ENCODE measurements at places on chromosomes 1 and 21. TPM values are rescaled to one million over a fixed set of nuclear protein-coding genes. Genes with fewer than 3 reads are reported as not detected.

RBM11 gene
- 5.1 TPM for total RNA-seq

MAN1C1 gene
- 10.1 TPM for total RNA-seq

CYP4A22 gene
- not detected for total RNA-seq

LRRC53 gene
- not detected for total RNA-seq

FAM110D gene
- total RNA-seq = not detected

NTNG1 gene
- 0.28 TPM for total RNA-seq

LMOD1 gene
- total RNA-seq = not detected

F3 gene
- total RNA-seq = 0.07 TPM

HEYL gene
- 0.19 TPM for total RNA-seq

OXCT2 gene
- 0.49 TPM for total RNA-seq

HUNK gene
- 0.27 TPM for total RNA-seq

RIPK4 gene
- 0.64 TPM for total RNA-seq

CFAP141 gene
- not detected for total RNA-seq

NDUFS2 gene
- 92.0 TPM for total RNA-seq

AMY1C gene
- not detected for total RNA-seq

ASCL5 gene
- 0.09 TPM for total RNA-seq

KLHDC7A gene
- not detected for total RNA-seq

GSTM1 gene
- total RNA-seq = 94.0 TPM

NR1I3 gene
- total RNA-seq = not detected

S100A2 gene
- total RNA-seq = 7.0 TPM

KIF17 gene
- not detected for total RNA-seq

RPE65 gene
- total RNA-seq = not detected

FMOD gene
- 0.98 TPM for total RNA-seq

MEX3A gene
- total RNA-seq = 0.79 TPM

KCNK1 gene
- total RNA-seq = 0.91 TPM

LCE3D gene
- total RNA-seq = not detected

CSRP1 gene
- total RNA-seq = 50.7 TPM

CA14 gene
- not detected for total RNA-seq

FCRL2 gene
- total RNA-seq = not detected

DMRTA2 gene
- total RNA-seq = not detected

TTLL7 gene
- total RNA-seq = 2.6 TPM

FPGT gene
- 12.5 TPM for total RNA-seq

OPRD1 gene
- 0.02 TPM for total RNA-seq

RASAL2 gene
- total RNA-seq = not detected

SRSF4 gene
- 147 TPM for total RNA-seq

FCRL1 gene
- not detected for total RNA-seq

DENND2C gene
- 0.65 TPM for total RNA-seq

TCHHL1 gene
- total RNA-seq = not detected

L1TD1 gene
- 0.07 TPM for total RNA-seq

GALE gene
- 27.4 TPM for total RNA-seq

AVPR1B gene
- not detected for total RNA-seq

LCE2B gene
- total RNA-seq = not detected

KAZN gene
- total RNA-seq = 0.90 TPM

HFM1 gene
- total RNA-seq = not detected

PRELP gene
- not detected for total RNA-seq

PRXL2B gene
- 23.7 TPM for total RNA-seq

SYDE2 gene
- 2.9 TPM for total RNA-seq

TRIM67 gene
- total RNA-seq = not detected

RIPPLY3 gene
- total RNA-seq = 0.16 TPM

CLIC6 gene
- 0.07 TPM for total RNA-seq

CFHR5 gene
- total RNA-seq = not detected

RNU1-2 gene
- total RNA-seq = 1,573 TPM

PCNT gene
- 46.5 TPM for total RNA-seq

RHCE gene
- total RNA-seq = 1.0 TPM

RNF186 gene
- total RNA-seq = not detected

TAS1R1 gene
- total RNA-seq = not detected

TMOD4 gene
- total RNA-seq = 2.3 TPM

HORMAD1 gene
- total RNA-seq = 0.25 TPM

FRRS1 gene
- total RNA-seq = 2.0 TPM

BEND5 gene
- total RNA-seq = 25.9 TPM

Data from activated CD4-positive, alpha-beta T cell treated with anti-CD3 and anti-CD28 coated beads for 36 hours (primary cell).